Left renal pelvis (tissue), 4 donors: ENCODE measurements at places on chromosomes 11 and 22. TPM values are rescaled to one million over a fixed set of nuclear protein-coding genes. Genes with fewer than 3 reads are reported as not detected.

DNA sequence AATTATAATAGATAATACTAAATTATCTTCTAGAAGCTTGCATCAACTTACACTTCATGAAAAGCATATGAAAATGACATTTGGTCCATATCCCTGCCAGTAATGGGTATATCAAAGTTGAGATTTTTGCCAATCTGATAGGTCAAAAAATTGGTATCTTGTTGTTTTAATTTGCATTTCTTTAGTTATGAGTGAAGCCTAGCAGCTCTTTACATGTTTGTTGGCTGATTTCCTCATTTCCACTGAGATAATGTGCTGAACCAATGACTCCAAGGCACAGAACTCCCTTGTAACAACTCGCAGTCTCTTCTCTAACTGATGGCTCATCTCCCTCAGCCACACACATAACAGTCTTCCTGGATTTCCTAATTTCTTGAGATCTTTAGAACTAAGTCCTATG is 175.3 kb upstream of the SESN3 start:
- DNase-seq: no peak

DNA sequence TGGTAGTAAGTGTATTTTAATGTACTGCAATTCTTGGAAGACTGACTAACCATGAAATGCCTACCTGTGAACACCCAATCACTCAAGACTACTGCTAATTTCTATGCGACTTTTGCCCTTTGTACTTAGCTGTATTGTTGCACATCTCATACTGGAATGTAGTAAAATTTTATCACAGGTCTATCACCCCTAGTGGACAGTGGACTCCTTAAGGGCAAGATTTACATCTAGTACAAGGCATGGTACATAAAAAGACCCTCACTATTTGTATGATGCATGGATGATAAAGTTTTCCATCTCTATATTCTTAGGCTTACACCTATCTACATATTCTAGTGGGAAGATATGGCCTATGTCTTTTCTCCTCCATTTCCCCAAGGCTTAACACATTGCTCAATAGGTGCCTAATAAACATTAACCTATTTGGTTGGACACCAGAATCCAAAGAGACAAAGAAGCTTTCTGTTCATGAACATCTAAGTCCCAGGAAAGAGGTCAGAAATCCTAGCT is 26.1 kb downstream of the SERGEF start:
- no peak for DNase-seq

Gene OR4S2
- not detected for polyA plus RNA-seq

Gene C22orf31
- polyA plus RNA-seq: 1.0 TPM

Gene MRGPRF
- 17.9 TPM for polyA plus RNA-seq
